ENCODE measurements at places on chromosomes 7 and 10. TPM values are rescaled to one million over a fixed set of nuclear protein-coding genes. Genes with fewer than 3 reads are reported as not detected.
A peak's percentile ranks its signal among the peaks of the same experiment; 100 is the strongest.

MET gene
- 108 TPM for total RNA-seq

FAM131B gene
- total RNA-seq: 7.0 TPM

AS3MT gene
- total RNA-seq: 0.14 TPM

DNA sequence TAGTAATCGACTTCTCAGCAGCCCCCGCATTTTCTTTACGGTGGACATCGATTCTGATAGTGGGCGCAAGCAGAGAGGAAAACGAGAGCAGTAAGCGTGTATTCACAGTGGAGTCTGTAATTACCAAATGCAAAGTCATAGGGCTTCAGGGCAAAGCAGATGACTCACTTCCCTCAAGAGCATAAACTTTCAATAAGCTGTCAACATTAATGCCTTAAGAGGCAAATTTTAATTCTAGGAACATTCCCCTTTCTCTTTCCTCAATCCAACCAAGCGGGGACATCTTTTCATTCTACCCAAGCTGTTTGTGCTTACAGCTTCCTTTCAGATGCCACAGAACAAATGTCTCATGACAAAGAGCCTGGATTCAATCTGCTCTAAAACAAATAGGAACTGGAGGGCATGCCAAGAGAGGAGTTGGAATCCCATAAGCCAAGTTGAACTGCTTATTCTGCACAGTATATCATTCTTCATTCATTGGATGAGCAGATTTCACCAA lies 48.6 kb downstream of the MALSU1 start:
- DNase-seq: peak; percentile 85

- peak; percentile 70 for DNase-seq
Observed at GRCh38 chr7:95011146-95011928, 103.9 kb downstream of the PPP1R9A start.

DNA sequence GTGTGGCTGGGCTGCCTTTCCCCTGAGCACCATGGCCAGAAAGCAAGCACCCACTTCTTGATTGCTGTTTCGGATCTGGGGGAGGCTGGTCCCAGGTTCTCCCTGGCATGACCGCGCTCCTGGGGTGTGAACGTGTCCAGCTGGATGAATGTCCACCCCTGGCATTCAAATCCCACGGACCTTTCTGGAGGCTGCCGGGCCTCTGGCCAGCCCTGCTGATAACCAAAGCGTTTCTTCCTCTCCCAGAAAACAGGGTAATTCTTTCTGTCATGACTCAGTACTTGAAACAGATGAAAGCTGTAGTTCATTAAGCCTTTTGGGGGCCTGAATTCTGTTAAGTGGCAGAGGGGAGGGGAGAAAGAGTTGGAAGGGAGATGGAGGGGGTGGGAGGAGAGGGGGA lies 73.1 kb upstream of the SAMD8 start:
- DNase-seq: no peak

GRCh38 chr10:8182806-8183205 lies 128.3 kb downstream of the GATA3 start:
- DNase-seq: no peak

- DNase-seq: no peak
Observed at GRCh38 chr10:34311679-34312078, 503.4 kb downstream of the PARD3 start.

DNA sequence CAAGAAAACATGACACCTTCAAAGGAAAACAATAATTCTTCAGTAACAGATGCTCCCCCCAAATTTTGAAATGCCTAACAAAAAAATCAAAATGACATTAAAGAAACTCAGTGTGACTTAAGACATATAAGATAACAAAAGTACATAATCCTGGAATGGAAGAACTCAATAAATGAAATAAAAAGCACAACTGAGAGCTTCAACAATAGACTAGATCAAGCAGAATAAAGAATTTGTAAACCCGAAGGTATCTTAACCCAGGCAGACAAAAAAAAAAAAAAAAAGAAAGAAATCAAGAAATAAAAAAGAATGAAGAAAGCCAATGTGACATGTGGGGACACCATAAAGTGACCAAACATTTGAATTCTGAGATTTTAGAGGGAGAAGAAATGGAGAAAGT lies 27.7 kb upstream of the LRRD1 start:
- DNase-seq: no peak

GRCh38 chr10:17428351-17429097 lies 25.9 kb downstream of the ST8SIA6 start:
- DNase-seq: no peak

- DNase-seq: peak; percentile 12
Observed at GRCh38 chr10:48414778-48415177, 108.3 kb downstream of the MAPK8 start.

- DNase-seq: no peak
Observed at GRCh38 chr10:12187321-12187905, 8.3 kb downstream of the NUDT5 start.

GRCh38 chr10:46272863-46273415 lies 13.9 kb upstream of the ANTXRL start:
- DNase-seq: no peak

GRCh38 chr7:86645225-86645608 lies 1.5 kb downstream of the GRM3 start:
- no peak for DNase-seq

DNA sequence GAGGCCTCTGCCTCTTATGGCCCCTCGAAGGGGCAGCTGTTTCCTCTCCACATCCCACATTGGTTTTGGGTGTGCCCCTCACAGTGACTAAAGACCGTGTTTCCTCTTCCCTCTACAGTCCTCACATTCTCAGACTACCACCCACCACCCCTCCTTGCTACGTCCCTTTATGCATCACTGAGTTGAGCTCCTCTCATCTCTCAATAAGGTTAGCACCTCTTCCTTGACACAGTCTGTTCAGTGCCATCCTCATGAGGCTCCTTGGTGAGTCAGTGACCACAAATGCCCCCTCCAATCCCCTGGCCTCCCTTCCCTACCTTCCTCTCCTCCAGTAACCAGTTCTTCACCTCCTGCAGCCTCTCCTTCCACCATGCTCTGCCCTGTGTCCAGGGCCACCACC lies 239.1 kb upstream of the MYO3A start:
- peak; percentile 52 for DNase-seq

DNA sequence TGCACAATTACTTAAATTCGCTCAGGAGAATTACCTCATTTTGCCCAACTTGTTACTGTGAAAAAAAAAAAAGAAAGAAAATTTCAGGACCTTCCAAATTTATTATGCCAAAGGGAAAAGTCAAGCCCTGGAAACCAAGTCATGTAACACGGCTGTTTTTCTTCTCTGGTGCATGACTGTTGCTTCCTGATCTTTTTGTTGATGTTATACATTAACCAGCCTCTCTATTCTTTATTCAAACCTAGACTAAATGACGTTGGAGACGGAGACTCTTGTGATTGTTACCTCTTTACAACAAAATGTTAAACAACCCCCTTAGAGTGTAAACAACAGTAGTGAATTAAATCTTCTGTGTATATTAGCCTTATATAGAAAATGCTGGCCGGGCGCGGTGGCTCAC lies 16.1 kb upstream of the ZC3HAV1 start:
- DNase-seq: no peak

- no peak for DNase-seq
Observed at GRCh38 chr7:100627238-100627549, 14.2 kb downstream of the TFR2 start.

- no peak for DNase-seq
Observed at GRCh38 chr10:69415951-69416350, 767 bp downstream of the TACR2 start.

GRCh38 chr10:71765176-71765904 lies 8.0 kb downstream of the VSIR start:
- DNase-seq: no peak

- DNase-seq: peak; percentile 18
Observed at GRCh38 chr10:43683451-43684291, 35.0 kb upstream of the ZNF32 start.

DNA sequence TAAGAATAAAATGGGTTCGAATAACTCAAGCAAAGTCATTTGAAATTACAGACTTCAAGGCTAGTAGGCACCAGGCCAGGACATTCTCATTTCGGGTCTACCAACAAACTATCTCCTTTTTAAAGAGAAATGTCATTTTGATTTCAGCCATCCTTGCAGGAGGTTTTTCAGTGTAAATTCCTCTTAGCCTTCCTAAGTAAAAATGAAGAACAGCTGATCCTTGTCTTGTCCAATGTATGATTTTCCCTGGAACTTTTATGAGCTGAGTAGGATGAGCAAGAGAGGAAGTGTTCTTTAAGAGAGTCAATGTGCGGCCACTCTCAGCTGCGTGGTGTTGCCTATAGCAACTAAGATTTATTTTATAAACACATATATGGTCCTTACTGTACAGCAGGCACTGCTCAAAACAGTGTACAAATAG lies 110.1 kb downstream of the PLCE1 start:
- peak; percentile 71 for DNase-seq

DNA sequence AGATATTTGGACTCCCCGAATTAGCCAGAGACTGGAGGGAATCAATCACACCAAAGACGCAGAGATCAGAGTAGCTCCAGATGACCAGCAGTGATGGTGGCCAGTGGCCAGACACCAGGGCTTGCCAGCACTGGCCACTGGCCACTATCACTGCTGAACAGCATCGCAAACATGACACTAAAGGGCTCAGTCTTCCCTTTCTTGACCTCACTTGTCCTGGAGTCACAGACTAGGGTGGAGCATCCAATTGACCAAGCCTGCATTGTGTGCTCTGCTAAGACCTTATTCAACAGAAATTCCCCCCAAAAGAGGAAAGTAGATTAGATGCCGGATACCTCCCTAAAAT lies 234.7 kb downstream of the CREB5 start:
- no peak for DNase-seq

GRCh38 chr7:36811807-36812206 lies 87.5 kb upstream of the AOAH start:
- no peak for DNase-seq

All from HT1080 (cell line).